WTC11 (cell line): ENCODE measurements at places on chromosomes 3 and 15. TPM values are rescaled to one million over a fixed set of nuclear protein-coding genes. Genes with fewer than 3 reads are reported as not detected.
A peak's percentile ranks its signal among the peaks of the same experiment; 100 is the strongest.

Gene WDR76
- total RNA-seq, result 13.4 to 16.2 TPM (median 16.0 TPM) in 3 replicates

Gene DHX36
- 90.2 to 100 TPM (median 91.9 TPM) in 3 replicates for total RNA-seq

Gene CPNE4
- 1.7 to 2.6 TPM (median 2.4 TPM) in 3 replicates for total RNA-seq

Gene WDR72
- total RNA-seq, result 8.6 to 8.7 TPM (median 8.6 TPM) in 3 replicates

Gene LRRC49
- 6.8 to 9.2 TPM (median 6.9 TPM) in 3 replicates for total RNA-seq

Gene DNAH1
- 1.5 to 3.7 TPM (median 2.8 TPM) in 3 replicates for total RNA-seq

Gene SOX14
- total RNA-seq, result 0.34 to 0.78 TPM (median 0.70 TPM) in 3 replicates

Gene CSPG4
- 2.9 to 3.6 TPM (median 3.6 TPM) in 3 replicates for total RNA-seq

Gene SLC38A3
- 0.90 to 1.6 TPM (median 1.3 TPM) in 3 replicates for total RNA-seq

Gene SCAANT1
- 1.3 TPM in 1 of 3 replicates, not detected in the others for total RNA-seq

Gene CD200
- 46.8 to 56.1 TPM (median 54.1 TPM) in 3 replicates for total RNA-seq

Gene CCR1
- not detected in 3 replicates for total RNA-seq

- DNase-seq, result peak; percentile 84
Measured at GRCh38 chr15:75842722-75843677, at the start of gene UBE2Q2. Gene UBE2Q2, plus strand, starts transcription at chr15:75843447. Its CDS starts 220 bp downstream, at chr15:75843667.

DNA sequence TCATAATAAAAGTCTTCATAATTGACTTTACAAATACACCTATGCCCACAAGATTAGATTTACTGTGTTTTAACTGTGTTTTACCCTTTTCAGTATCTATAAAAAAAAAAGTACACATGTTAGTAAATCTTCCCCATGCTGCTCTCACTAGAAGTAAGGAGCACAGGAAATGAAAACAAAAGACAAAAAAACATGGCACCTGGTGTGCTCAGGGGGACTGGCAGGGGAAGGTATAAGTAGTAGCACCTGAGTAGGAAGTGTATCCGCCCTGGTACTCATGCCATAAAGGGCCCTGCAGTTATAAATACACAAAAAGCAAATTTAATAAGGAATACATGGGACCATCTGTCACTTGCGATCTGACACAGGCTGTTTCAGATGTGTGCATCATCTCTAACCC is 8.9 kb upstream of the ALDH1A2 start:
- no peak for DNase-seq

GRCh38 chr15:39130556-39131379 is 450.1 kb upstream of the THBS1 start:
- no peak for DNase-seq

- DNase-seq, result no peak
Measured at GRCh38 chr3:178434206-178434805, 101.9 kb upstream of the KCNMB2 start.

GRCh38 chr3:123590685-123591450 is 6.0 kb upstream of the HACD2 start:
- no peak for DNase-seq

GRCh38 chr15:38720893-38721567 is 156.4 kb upstream of the RASGRP1 start:
- no peak for DNase-seq

DNA sequence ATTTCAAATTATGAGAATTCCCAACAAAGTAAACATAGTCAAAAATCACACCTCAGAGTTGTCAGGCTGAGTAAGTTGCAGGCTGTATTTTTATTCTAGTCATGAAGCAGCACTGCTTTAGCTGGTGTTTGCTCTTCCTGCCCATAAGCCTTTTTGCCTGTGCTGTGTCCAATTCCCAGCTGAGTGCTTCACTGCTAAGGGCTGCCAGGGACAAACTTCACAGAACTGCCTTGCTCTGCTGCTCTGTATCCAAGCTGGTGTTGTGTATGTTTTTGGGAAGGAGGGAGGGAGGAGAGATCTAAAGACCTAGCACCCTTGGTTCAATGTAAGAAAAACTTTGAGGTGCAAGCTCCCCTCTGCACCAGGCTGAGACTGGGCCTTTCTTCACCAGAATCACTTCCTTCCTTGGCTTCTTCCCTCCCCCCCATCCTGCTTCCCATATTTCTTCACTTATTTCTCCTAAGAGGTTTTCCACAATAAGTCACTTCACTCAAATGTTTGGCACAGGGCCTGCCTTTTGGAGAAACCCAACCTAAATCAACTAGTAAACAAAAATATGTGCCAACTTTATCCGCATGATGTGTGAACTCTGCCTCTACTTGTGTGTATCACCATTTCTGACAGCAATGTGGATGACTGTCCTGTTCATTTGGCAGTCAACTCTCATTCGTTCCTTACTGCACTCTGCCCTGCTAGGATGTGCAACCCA is 156.1 kb downstream of the TBL1XR1 start:
- no peak for DNase-seq

- DNase-seq, result peak; percentile 16
Measured at GRCh38 chr3:193347521-193348501, 30.7 kb downstream of the ATP13A5 start.

GRCh38 chr3:141440942-141441341 is 45.9 kb upstream of the RASA2 start:
- no peak for DNase-seq

GRCh38 chr3:98964784-98965183 is 63.3 kb upstream of the DCBLD2 start:
- no peak for DNase-seq

GRCh38 chr15:100932676-100933348 is 13.7 kb downstream of the LRRK1 start:
- no peak for DNase-seq

GRCh38 chr3:157107037-157107436 is 52.9 kb downstream of the CCNL1 start:
- DNase-seq, result no peak

GRCh38 chr3:172051310-172051956 is 12.1 kb downstream of the FNDC3B start:
- no peak for DNase-seq

DNA sequence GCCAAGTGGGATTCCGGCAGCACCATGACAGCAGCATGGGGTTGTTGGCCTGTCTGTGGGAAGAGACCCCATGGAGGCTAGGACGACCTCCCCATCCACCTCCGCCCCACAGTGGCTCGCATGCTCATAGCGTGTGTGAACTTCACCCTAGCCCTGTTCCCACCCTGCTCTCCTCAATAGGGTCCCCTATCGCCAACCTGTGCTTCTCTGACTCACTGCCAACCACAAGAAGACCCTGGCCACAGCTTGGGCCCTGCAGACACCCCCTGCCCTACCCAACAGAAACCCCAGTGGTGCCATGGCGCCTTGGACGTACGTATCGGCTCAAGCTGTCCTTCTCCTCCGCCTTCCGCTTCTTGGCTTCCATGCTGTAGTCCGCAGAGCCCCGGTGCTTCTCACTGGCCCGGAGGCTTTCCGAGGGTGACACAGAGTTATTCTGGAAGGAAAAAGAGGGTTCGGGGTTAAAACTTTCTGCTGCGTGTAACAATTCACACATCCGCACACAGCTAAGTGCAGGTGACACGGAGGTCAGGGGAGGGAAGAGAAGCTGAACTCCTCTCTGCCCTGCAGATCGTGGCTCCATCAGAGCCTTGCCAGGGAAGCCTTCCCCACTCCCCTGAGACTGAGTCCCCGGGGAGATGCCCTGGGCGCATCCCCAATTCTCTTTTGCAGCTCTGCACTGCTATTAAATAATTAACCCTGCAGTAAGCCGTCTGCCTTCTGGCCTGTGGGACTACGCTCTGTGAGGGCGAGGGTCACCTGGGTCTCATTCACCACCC is 37.3 kb downstream of the TLE3 start:
- DNase-seq, result peak; percentile 2

GRCh38 chr3:141353652-141354495 is 14.4 kb upstream of the ZBTB38 start:
- DNase-seq, result no peak

- DNase-seq, result no peak
Measured at GRCh38 chr3:41629072-41629471, 332.8 kb downstream of the ULK4 start.

- DNase-seq, result no peak
Measured at GRCh38 chr3:131933665-131934064, 101.1 kb downstream of the CPNE4 start.

DNA sequence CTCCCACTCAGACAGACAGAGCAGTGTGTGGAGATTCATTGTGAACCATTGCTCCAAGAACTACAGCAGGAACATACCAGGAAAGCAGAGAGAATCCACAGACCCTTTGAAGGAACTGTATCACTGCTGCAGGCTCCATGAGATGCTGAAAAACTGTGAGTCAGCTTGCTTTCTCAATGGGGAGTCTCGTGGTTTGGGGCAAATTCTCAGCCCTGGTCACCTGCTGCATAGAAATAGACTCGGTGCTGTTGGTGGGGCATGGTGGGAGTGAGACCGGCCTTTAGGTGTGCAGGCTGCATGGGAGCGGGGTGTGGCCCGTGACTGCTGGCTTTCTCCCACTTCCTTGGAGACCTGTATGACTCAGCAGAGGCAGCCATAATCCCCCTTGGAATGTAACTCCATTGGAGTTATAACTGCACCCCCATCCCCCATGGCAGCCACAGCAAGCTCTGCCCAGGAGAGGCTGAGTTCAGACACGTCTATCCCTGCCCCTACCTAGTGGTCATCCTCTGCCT is 35.6 kb downstream of the ALCAM start:
- no peak for DNase-seq

DNA sequence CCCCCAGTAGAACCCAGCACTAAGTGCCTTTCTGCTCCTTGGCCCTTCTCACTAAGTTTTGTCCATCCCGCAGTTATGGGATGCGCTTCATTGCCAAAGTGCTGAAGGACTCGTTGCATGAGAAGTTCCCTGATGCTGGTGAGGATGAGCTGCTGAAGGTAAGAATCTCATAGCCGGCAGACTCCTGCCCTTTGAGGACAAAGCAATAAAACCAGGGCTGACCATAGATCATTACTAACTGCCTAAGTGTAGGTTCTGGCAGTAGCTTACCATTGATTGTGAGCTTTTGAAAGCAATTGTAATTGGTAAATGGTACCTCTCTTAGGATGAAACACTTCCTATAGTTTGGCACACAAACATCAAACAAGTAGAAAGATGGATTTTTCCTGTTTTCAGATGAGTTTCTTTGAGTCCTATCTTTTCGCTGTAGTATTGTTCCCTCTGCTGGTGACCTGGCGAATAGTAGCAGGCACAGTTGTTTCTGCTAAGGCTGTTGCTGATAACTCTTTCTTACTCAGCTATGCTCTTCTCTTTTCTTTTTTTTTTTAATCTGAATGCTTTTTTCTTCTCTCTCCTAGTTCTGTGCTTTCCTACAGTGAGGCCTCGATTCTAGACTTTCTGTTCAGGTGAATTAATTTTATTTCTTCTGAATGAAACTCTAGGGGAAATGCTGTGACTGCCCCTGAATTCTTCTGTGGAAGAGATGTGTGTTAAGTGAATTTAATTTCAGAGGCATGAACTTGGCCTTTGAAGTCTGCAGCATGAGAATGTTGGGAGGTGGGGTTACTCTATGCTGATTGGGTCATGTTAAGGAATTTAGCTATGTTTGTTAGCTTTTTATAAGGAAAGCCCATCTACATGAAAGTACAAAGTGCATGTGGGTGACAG is 47.4 kb upstream of the CRTC3 start:
- peak; percentile 60 for DNase-seq
